DND-41 (cell line): ENCODE measurements at places on chromosomes 2 and 18.

GRCh38 chr2:43637030-43637803, at the start of gene PLEKHH2:
TSS of gene PLEKHH2 (plus strand) at chr2:43637260. CDS start at chr2:43644674, 7,414 bp downstream.
- DNase-seq, result no peak

DNA sequence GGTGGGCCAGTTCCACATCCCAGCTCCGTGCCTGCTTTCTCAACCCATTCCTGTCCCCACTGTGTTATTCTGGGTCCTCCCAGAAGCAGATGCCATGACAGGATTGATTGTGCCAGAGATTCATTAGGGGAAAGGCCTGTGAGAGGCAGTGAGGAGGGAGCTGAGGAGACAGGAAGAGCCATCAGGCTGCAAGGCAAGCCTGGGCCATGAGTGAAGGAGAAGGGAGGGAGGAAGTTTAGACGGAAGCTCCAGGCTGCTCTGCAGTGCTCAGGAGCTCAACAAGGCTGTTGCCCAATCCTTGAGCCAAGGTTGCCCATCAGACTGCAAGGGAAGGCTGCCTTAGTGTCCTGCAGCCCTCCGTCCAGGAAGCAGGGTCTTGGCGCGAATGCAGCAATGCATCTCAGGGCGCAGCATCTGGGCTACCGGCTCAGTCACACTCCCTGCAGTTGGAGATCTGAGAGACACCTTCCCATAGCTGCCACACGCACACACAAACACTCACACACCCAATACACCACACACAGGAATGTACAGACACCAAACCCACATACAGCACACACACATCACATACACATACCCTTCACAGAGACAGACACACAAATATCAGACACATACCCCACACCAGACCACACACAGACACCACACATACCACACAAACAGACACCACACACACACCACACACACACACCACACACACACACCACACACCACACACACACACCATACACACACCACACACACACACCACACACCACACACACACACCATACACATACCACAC, 139.5 kb upstream of the NDUFV2 start:
- DNase-seq, result no peak

DNA sequence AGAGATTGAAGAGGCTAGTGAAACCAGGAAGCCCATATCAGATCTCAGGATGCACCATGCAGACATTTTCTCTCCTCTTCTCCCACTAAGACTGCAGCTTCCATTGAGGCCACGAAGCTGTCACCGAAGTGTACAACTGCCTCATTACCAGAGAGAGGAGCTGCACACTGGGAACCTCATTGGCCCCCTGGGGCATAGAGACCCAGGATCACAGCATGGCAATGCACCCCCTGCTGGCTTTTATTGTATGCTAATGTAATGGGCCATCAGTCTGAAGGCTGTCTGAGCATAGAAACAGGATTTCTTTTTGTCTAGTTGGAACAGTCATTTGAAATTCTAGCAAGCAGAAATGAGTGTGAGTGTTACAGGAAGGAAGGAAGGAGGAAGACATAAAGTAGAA, 861.6 kb upstream of the CELF4 start:
- peak; percentile 33 for DNase-seq

- no peak for DNase-seq
Measured at GRCh38 chr2:120819720-120820210, 84.1 kb downstream of the GLI2 start.

DNA sequence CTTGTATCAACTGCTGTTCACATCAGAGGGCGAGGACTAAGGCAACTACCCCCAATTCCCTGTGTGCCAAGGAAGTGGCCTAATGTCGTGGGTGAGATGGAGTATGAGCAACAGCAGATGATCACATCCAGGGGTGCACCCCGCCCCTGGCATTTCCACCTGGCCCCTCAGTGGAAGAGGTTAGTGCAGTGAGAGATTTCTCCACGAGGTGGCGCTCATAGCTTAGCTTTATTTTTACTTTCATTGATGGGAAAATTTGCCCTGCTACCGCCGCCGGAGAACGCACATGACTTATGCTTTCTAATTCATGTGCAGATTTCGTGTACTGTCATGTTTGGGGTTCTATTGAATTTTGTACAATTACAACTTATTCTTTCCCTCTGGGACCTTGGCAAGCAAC, 470.6 kb upstream of the MEX3C start:
- DNase-seq, result peak; percentile 48

GRCh38 chr2:56505885-56506284, 322.1 kb downstream of the CCDC85A start:
- DNase-seq, result no peak

- DNase-seq, result no peak
Measured at GRCh38 chr18:54480616-54481015, 110.4 kb upstream of the DYNAP start.
